Stimulated activated CD8-positive, alpha-beta memory T cell treated with anti-CD3 and anti-CD28 coated beads, Interleukin-15, amount 100 ng/mL, for 48 hours (primary cell): ENCODE measurements at places on chromosomes 1 and 21.

- no peak for DNase-seq
These were observed 37.9 kb upstream of the LRIG2 start for GRCh38 chr1:113035086-113035485.

GRCh38 chr21:42350927-42351426 lies at the start of gene TFF2:
TSS of gene TFF2 (minus strand) at chr21:42350994. CDS start at chr21:42350957, 37 bp downstream.
- DNase-seq, result no peak

DNA sequence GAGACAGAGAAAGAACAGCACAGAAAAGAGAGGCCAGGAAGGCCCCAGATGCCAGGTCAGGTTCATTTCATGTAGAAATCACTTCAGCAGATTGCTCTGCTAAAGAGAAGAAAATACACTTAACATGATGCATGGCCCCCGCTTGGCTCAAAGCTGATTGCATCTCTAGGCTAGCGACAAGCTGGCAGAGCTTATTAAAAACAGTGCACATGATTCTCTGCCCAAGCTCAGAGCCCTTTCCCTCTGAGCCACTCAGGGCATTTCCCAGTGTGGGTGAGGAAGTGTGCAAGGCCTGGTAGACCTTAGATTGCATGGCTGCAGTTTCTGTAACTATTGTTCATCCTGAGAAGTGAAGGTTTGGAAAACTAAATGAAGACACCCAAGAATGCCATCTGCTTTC lies 3.3 kb upstream of the CAPN9 start:
- no peak for DNase-seq

GRCh38 chr1:10789047-10789791 lies 7.2 kb downstream of the CASZ1 start:
- no peak for DNase-seq

DNA sequence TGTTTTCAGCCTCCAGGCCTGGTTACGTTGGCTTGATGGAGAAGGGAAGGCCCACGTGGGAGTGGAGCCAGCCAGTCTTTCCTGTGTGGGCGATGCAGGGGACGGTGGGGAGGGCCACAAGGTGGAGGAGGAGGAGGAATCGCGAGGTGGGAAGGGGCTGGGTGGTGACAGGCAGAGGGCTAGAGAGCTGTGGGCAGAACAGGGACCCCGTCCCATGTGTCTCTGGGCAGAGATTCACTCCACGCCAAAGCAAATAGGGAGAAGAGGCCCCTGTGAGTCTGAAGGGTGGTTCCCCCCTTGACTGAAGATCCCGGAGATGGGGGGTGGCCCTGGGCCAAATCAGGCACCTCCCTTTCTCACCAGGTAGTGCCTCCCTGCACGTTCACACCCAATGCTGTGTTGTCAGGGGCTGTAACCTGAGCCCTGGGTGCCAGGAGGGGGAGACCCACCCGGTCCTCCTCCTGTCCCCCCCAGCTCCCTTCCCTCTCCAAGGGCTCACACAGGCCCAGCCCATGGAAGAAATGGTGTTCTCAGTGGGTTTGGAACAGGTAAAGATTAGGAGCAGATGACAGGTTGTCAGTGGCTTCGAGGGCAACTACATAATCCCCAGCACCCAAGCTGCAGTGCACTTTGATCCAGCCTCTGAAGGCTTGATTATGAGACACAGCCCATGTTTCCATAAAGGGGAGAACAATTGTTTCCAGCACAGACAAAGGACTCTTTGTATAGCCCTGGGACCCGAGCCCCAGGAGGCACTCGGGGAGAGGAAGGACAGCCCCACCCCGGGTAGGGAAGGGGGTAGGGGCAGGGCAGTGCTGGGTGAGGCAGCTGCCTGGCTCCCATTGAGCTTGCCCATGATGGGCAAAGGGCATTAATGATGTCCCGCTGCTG lies 37.7 kb upstream of the GPR37L1 start:
- no peak for DNase-seq

DNA sequence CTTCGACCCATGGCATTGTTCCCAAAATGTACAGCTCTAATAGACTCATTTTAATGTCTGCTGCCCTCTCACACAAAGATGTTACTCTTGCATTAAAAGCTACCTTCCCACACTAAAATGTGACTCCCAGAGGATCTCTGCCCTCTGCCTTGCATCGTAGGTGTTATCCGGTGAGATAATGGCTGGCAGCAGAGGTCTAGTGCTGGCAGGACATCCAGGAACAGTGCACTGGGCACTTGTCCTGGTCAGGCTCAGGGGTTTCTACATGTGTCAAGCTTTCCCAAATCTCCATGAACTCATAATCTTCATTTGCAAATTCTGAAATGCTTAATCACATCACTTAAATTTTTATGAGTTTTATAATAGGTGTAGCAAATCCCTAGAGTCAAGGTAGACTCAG lies 310.6 kb downstream of the LRRIQ3 start:
- DNase-seq, result no peak

GRCh38 chr1:109912873-109913272 lies 2.2 kb downstream of the CSF1 start:
- no peak for DNase-seq

GRCh38 chr21:36916718-36917117 lies 49.8 kb downstream of the HLCS start:
- DNase-seq, result no peak

GRCh38 chr1:63103682-63104081 lies 218.7 kb upstream of the FOXD3 start:
- DNase-seq, result no peak

GRCh38 chr21:44726826-44727225 lies 15.5 kb upstream of the TSPEAR start:
- DNase-seq, result no peak

GRCh38 chr1:125119024-125119441 lies 3934.3 kb downstream of the SRGAP2C start:
- no peak for DNase-seq

- no peak for DNase-seq
These were observed 8.3 kb downstream of the FAM229A start for GRCh38 chr1:32353886-32354570.

GRCh38 chr1:232968965-232969364 lies 18.6 kb downstream of the NTPCR start:
- DNase-seq, result no peak

DNA sequence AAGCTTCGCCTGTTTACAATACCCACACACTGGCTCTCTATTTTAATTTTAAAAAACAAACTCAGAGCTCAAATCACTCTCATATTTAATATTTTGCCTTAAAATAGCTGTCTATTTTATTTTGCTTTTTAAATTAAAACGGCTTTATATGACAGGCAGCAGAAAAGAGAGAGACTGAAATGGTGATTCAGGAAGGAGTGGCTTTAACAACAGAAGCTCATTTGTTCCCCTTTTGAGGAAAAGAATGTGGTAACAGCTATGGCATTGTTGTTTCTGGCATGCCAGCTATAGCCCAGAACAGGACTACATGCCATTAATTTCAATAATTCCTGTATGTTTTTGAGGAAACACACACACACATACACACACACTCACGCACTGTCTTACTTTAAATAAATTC lies 234.2 kb upstream of the PTBP2 start:
- no peak for DNase-seq

- DNase-seq, result no peak
These were observed 37.0 kb upstream of the B3GALT5 start for GRCh38 chr21:39575775-39576174.

DNA sequence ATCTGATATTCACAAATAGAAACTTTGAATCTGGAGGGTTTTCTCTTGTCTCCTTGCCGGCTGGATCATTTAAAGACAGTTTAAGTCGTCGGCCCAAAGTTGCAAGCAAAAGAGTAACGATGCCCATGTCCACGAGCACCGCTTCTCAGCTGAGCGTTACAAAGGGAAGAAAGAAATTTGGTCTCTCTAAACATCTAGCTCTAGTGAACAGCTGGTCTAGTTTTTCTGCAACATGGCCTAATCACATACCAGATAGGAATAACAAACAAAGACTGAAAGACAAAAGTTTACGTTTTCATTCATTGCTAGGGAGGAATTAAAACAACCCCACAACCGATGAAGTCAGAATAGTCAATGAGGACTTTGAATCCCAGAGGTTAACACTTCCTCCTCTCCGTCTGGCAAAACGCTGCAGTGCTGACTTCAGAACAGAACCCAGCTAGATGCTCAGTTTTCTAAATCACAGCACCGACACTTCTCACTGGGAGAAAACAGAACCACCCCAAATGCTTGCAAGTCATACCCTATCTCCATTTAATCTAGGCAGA lies 69.4 kb downstream of the NTPCR start:
- no peak for DNase-seq

DNA sequence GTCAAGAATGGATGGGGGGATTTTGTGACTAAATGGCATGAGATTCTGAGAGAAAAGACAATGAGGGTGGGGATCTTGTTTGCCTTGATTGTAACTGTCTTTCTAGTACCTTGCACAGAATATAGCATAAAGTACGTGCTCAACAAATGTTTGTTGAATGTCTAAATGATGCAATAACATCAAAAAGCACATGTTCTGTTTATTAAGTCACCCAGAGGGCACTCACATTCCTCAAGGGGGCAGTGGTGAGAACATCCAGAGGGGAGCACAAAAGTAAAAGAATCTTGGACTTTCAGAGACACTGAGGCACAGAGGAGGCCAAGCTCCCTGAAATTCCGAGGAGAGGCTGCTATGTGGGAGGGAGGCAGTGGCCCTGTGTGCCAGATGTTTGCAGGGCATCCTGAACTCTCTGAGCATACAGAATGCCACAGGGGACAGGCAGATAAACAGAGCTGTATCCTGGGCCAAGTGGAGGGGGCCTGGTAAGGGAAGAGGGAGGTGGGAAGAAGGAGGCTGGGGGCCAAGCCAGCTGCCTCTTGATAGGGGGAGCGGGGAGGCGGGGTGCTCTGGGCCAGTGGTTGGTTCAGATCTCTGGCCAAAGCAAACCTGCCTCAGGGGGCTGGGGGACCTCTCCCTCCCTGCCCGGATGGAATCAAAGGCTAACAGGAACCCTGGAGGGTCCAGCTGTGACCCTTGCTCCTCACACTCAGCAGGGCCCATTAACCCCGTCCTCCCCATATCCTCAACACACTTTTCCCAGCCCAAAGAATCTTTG lies 6.5 kb upstream of the ATP1A2 start:
- no peak for DNase-seq

DNA sequence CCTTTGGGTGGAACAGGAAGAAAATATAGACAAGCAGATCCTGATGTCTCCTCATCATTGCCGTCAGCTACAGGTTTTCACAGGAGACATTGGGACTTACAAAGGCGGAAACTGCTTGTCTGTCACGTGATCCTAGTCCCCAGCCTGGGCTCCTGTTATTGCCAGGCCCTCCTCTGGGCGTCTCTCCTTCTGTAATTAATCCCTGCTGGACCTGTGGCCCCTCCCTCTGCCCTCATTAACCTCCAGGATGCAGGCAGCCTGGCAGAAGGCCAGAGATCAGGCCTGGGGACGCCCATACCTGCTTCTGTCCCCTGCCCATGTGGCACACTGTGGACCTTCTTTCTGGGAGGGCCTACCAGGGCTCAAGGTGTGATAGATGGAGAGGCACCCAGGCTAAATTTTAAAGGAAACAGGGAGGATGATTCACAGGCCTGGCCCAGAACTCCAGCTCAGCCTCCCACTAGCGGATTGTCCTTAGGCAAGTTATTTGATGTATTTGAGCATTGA lies 2.4 kb downstream of the S100A5 start:
- no peak for DNase-seq

- no peak for DNase-seq
These were observed 66.8 kb downstream of the EPB41 start for GRCh38 chr1:28981210-28981609.

DNA sequence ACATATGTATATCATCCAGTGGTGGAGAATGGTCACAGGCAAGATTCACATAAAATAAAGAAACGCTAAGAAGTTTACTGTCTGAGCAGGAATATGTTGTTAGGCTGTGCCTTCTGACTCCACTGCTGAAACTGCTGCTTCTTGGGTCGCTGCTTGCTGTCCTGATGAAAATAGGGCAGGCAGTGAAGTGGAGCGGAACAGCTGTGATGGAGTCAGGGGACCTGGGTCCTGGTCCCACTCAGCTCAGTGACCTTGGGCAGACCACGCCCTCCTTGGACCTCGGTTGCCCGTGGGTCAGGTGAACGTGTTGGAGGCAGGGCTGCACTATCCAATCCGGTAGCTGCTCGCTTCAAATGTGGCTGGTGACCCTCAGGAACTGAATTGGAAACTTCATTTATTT lies 33.4 kb upstream of the IFFO2 start:
- DNase-seq, result no peak

DNA sequence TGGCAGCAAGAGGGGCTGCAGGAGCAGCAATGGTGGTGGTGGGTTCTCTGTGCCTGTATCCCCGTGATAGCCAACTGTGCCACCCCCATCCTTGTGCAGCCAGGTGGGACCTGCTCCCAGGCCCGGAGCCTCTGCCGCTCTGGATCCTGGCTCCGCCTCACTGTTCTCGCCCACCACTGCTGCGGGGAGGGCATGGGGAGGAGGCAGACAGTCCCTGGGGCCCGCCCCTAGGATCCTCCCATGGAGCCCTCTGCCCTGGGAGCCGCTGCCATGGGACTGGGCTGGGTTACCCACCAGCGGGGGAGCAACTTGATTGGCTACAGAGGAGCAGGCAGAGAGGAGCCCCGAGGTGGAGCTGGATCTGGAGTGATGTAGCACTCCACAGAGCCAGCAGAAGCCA lies 31.6 kb downstream of the CD1D start:
- DNase-seq, result no peak

DNA sequence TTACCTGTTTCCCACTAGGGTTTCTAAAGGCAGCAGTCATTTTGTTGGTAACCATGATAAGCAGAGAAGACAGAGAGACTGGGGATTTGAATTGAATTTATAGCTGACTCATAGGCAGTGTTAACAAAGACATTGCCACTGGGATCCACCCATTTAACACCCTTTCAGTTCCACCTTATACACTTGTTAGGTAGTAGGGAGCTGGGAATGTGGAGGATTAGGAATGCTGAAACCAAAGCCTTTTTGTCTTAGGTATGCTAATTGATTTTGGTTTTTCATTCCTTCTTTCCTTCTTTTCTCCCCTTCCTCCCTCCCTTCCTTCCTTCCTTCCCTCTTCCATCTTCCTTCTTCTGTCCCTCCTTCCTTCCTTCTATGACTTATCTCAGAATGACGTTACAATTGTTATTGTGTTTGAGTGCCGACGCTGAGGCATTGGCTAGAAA lies 7.5 kb upstream of the EVI5 start:
- DNase-seq, result no peak

DNA sequence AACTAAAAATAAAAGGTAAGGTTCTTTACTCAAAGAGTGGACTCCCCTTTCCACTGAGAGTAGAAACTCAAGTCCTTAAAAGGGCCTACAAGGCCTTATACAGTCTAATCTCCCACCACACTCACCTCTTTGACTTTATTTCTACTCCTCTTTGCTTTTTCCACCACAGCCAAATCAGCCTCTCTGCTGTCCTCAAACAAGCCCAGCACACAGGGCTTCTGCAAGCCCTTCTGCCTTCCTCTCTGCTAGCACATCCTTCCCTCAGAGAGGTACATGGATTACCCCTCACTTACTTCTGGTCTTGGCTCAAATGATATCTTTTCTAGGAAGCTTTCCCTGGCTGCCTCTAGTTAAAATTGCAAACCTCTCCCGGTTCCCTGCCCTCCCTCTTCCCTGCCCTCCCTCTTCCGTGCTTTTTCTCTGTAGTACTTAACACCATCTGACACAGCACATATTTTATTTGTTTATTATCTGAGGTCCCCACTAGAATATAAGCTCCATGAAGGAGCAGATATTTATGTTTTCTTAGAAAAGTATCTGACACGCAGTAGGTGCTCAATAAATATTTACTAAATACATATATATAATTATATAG lies 1.7 kb downstream of the LYST start:
- DNase-seq, result no peak
